Esophagus squamous epithelium (tissue), 5 donors: ENCODE measurements at places on chromosomes 7 and 10.

DNA sequence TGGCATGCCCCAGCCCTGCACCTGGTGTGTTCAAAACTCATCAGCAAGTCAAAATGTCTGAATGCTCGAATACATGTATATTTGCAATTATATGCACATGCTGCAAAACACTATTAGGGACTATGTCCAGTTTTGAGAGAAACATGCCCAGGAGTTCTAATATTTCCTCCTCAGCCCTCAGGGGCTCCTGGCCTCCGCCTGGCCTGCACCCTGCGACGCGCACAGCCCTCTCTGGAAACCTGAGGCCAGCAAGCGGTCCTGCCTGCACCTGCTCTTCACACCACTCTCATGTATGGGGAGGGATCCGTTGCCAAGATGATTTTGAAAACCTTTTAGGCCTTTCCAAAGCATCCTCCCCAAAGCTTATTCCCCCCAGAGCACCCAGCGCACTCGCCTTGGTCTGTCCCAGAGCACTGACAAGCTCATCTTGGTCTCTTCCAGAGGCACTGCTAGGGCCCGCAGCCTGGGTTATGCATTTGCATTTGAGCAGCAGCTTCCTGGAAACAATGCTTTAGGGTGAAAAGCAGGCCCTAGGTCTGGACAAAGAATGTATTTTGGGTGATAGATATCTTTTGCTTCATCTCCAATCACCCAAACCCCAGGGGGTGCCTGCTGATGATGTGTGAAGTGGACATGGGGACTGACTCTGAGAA, 22.6 kb upstream of the CNPY1 start:
- DNase-seq = no peak

GRCh38 chr10:11586170-11586569, 25.3 kb downstream of the USP6NL start:
- DNase-seq = no peak

GRCh38 chr10:102262744-102263370, 17.5 kb downstream of the GBF1 start:
- no peak for DNase-seq

DNA sequence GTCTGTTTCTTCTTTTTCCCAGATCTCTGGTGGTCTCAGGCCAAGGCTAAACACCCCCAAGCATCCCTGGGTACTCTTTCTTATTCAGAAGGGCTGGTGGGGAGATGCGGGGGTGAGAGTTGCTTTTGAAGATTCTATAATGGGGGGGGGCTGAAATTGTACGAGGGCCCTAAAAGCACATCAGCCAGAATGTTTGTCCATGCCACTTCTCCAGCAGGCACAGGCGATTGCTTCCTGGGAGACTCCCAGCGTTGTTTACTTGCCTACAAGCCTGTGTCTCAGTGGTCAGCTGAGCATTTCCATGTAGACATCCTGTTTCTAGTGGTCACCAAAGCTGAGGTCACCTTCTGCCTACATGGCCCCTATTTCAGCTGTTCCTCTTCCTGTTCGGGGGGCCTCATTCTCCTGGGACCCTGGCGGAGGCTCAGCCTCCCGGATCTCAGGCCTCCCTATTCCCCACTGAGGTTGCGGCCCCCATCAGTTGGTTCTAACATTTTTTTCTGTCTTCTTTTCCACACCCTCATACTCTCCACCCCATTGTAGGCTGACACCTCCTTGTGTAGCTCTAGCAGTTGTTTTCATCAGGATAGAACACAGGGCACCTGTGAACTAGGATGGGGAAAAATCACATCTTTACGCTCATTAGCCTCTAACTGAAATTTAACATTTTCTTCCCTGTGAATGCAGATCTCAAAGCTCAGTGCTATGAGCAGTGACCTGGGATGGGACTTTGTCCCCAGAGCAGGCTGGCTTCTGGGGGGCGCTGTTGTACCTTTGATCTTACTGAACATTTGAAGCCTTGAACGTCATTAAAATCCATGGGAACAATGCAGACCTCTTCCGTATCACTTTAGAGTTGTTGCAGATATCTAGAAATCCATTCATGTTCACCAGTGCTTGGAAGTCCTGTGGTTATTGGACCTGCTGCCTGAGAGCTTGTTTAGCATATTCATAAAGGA, 286.5 kb downstream of the GLRX3 start:
- DNase-seq = no peak

GRCh38 chr10:60849740-60850139, 71.5 kb downstream of the CDK1 start:
- DNase-seq = no peak

DNA sequence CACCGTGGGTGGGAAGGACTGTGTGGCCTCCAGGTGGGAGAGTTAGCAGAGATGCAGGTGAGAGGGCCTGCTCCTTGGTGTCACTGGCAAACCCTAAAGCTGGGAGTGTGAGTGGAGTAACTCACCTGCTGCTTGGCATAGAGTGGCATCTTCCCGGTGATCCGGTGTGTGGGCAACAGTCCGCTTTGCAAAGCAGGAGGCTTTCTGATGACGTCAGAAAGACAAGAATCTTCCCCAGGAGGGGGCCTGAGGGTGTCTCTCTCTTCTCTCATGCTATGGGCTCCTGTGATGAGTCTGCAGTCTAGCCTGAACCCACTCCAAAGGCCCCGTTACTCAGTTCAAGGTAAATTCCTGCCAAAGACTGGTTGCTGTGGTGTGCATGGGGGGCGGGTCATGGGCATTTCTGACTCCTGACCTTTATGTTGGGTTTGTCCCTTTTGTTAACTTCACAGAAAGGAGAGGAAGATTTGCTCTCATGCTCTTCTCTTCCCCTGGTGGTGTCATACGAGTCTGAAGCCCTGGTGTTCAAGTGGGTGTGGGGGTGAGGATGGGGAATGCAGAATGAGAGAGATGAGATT, 187.9 kb downstream of the GATA3 start:
- DNase-seq = no peak

- no peak for DNase-seq
Observed at GRCh38 chr10:117363028-117363427, 12.2 kb downstream of the PDZD8 start.

- no peak for DNase-seq
Observed at GRCh38 chr10:45513551-45513950, 139.5 kb downstream of the ALOX5 start.

- DNase-seq = no peak
Observed at GRCh38 chr10:69051303-69051702, 36.6 kb upstream of the SRGN start.

DNA sequence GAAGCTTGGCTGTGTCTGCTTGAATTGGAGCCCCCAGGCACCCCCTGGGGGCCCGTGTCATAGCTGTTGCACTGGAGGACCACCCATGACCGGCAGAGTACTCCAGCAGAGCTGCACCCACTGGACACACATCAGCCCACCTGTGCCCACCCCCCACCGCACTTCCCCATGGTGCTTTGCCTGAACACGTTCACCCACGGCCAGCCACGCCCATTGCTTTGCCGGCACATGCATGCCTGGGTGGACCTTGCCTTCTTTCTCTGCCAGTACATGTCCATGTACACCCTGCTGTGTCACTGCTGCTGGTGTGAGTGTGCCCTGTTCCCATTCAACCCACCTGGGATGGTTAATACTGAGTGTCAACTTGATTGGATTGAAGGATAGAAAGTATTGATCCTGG, 88.7 kb downstream of the SAMD9 start:
- no peak for DNase-seq

DNA sequence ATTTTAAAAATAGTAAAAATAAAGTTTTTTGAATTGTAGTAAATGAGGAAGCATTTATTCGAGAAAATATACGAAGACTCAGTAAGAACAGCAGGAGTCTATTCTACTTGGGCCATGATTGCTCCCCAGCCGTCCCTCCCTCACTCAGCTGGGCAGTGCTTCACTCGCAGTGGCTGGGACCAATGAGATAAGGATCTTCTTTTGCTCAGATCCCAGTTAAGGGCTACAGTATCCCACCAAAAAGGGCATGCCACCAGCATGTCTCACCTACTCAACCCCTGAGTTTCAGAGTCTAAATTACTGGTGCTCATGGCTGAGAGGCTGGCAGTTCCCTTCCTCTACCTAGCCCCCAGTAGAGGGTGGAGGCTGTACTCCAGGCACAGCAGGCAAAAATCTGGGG, 455.7 kb upstream of the PFKP start:
- DNase-seq = no peak

- no peak for DNase-seq
Observed at GRCh38 chr7:131109011-131109758, 218.5 kb upstream of the MKLN1 start.

GRCh38 chr10:43817368-43817767, 168.7 kb upstream of the ZNF32 start:
- DNase-seq = no peak

GRCh38 chr10:104331208-104331838, 6.9 kb downstream of the ITPRIP start:
- no peak for DNase-seq

GRCh38 chr10:116124777-116125176, 148.2 kb downstream of the GFRA1 start:
- DNase-seq = no peak

GRCh38 chr10:80945264-80945880, 407.7 kb downstream of the SH2D4B start:
- no peak for DNase-seq

DNA sequence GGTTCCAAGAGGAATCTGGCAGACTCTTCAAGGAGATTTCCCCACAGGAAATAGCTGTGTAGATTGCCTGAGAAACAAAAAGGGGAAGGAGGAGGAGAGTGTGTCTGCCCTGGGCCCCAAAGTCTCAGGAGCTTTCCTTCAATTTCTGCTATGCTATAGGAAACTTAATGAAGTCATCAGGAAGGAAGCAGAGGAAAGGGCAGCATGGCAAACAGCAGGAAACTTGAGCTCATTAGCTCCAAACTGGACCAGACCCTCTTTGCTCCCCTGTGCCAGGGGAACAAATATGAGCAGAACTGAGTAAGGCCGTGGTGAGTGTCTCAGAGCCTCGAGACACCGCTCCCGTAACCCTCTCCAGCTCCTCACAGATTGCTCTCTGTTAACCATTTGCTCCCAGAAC, 4.8 kb upstream of the KCNIP2 start:
- no peak for DNase-seq

DNA sequence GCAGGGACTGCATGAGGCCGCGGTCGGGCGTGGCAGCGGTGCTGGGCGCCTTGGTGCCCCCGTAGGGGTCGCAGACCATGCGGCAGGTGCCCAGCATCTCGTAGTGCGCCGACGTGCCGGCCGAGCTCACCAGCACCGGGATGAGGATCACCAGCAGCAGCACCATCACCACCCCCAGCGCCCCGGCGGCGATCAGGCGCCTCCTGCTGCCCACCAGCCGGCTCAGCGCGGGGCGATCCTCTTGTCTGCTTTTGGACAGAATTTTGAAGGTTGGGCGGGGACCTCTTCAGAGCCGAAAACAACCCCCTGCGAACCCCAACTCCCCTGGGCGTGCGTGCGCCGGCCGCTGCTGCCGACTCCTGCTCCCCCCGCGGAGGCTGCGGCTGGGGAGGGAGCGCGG, 779 bp downstream of the C1QL3 start:
- no peak for DNase-seq

GRCh38 chr7:25812086-25812850, 339.7 kb upstream of the NFE2L3 start:
- no peak for DNase-seq

- no peak for DNase-seq
Observed at GRCh38 chr10:24866604-24867583, 85.5 kb downstream of the PRTFDC1 start.

GRCh38 chr7:139682136-139683013, 95.4 kb downstream of the HIPK2 start:
- DNase-seq = no peak

DNA sequence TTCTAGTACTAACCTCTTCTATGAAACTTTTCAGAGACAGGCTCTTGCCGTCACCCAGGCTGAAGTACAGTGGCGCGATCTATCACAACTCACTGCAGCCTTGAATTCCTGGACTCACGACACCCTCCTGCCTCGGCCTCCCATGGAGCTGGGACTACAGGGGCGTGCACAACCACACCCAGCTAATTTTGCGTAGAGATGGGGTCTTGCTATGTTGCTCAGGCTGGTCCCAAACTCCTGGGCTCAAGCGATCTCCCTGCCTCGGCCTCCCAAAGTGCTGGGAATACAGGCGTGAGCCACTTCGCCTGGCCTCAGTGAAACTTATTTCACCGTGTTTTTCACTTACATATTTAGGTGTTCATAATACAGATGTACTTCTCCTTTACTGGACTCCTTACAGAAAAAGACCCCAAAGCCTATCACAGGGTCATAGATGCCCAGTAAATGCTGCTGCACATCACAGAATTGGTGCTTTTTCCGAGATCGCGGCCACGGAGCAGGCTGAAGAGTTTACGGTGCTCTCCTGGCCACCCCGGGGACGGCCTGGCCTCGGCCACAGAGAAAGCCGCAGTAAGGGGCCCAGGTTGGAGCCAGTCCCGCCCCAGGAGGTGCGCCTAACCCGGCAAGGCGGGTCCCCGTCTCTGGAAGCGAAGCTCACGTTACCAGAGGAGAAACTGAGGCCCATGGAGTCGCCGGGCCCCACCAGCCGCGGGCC, 595 bp downstream of the TBL2 start:
- no peak for DNase-seq

- DNase-seq = no peak
Observed at GRCh38 chr10:43336641-43337318, 34.7 kb upstream of the FXYD4 start.
